NCI-H187 (cell line): ENCODE measurements at places on chromosomes 16 and 17.

- no peak for DNase-seq
These were observed 6.5 kb upstream of the CHD3 start for GRCh38 chr17:7882068-7882467.

DNA sequence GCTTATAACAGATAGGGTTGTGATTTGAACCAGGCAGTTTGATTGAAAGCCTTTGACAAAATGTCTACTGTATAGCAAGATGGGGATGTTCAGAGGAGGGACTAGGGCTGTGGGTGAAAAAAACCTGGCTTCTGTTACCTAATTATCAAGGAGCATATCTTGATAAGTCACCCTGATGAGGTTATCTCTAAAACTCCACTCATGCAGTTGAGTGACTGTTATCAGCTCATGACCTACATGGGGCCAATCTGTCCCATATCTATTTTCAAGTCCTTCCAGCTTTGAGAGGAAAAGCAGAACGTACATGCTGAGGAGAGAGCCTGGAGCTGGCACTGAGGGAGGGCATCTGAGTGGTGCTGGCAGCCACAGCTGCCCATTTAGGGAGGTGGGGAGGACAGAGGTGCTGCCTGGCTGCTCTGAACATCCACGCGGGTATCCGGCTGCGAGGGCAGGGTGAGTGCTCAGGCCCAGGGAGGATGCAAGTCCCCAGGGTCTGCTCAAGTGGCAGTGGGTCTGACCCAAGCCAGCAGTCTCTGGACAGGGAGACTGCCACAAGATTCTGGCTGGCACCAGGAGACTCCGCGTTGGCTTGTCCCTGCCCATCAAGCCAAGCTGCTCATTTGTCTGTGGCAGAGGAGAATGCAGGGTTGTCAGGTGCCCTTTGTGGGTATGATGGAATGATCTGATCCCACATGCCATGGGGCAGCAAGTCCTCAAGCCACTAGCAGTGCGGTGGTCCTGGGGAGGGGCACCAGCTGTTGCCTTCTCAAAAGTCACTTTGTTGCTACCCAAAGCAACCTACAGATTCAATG, 29.2 kb downstream of the ATPAF2 start:
- DNase-seq, result no peak

DNA sequence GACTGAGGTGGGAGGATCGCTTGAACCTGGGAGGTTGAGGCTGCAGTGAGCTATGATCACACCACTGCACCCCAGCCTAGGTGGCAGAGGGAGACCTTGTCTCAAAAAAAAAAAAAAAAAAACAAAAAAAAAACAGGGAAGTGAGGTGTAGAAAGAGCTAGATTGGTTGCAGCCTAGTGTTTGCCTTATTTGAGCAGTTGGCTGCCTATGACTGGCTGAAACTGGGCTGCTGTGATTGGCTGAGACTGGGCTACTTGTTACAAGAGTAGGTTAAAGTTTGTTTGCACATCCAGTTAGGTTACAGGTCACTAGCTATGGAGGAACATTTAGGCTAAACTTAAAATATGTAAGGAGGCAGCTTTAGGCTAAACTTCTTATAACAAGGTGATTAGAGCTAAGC, 5.7 kb downstream of the DHRS7B start:
- DNase-seq, result no peak

DNA sequence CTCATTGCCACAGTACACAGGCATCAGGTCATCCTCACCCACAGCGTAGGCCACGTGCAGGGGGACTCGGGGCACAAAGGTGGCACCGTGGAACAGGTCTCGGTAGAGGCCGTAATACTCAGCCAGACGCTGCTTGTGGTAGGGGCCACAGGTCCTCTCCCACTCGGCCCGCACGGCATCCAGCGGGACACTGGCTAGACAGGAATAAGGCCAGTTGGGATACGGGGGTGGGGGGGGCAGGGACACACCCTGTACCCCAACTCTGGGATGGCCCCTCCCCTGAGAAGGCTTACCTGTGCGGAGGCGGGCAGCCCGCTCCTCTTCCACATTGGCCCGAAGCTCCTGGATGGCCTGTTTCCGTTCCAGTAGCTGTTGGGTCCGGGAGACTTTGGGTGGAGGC, 3.0 kb downstream of the MRPL38 start:
- DNase-seq, result no peak

GRCh38 chr17:11948789-11949188, 48.5 kb downstream of the ZNF18 start:
- DNase-seq, result no peak

GRCh38 chr16:46558018-46558417, 63.2 kb downstream of the SHCBP1 start:
- no peak for DNase-seq

GRCh38 chr17:77359236-77359635, 218.5 kb downstream of the SEC14L1 start:
- DNase-seq, result no peak

- peak; percentile 74 for DNase-seq
These were observed at the start of gene ARL4D for GRCh38 chr17:43398724-43399595. TSS of gene ARL4D (plus strand) at chr17:43398993. CDS start at chr17:43399733, 740 bp downstream.

GRCh38 chr17:82110298-82110697, 12.3 kb upstream of the FASN start:
- DNase-seq, result no peak

GRCh38 chr16:29148867-29149272, 164.0 kb downstream of the LAT start:
- no peak for DNase-seq

GRCh38 chr17:39325528-39326240, 75.7 kb downstream of the FBXL20 start:
- DNase-seq, result no peak

DNA sequence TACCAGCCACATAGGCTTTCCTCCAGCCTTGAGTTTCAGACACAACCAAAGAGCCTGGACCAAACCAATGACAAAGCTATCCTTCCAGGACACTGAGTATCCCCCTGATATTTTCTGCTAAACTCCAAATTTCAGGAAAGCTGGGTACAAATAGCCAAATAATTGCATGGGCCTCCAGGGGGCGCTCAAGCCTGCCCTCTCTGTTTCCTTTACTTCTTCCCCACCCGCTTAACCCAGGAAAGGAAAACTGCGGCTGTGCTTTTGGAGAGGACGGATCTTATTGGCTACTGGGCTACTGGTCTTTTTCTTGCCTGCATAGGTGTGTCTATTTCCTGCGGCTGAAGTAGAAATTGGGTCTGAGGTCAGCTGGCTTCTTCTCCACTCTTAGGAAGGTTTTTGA, 30.1 kb downstream of the GNGT2 start:
- DNase-seq, result no peak

DNA sequence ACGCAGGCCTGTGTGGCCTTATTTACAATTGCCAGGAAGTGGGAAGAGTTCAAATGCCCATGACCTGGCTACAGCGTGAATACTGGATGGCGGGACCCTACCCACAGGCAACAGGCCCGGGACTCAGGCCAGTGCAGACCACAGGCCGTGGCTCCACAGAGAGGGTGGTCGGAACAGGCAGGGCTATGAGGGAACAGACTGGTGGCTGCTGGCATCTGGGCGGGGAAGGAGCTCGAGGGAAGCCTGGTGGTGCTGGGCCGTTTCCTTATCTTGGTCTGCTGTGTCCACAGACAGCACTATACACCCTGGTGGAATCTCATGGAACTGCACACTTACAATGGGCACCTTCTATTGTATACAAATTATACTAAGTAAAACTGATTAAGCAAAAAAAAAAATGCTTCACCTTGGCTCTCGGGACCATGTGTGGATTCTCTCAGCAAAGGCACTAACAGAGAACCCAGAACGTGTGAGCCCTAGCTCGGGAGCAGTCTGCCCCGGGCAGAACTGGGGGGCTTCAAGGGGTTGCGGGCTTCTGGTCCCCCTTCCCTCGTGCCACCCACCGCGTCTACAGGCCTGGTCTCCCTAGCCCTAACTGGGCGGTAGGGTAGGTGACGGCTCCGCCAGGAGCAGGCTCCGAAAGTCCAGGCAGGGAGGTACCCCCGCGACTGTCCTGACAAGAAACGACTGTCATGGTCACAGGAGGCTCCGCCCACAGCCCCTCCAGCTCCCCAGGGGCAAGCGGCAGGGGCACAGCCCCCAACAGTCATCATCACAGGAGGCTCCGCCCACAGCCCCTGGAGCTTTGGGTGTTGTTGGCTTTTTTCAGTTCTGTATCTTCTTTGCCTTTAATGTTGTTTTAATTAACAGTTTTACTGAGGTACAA, 21.8 kb downstream of the CEP131 start:
- DNase-seq, result no peak

GRCh38 chr16:58299757-58300349, 5.0 kb upstream of the PRSS54 start:
- no peak for DNase-seq

DNA sequence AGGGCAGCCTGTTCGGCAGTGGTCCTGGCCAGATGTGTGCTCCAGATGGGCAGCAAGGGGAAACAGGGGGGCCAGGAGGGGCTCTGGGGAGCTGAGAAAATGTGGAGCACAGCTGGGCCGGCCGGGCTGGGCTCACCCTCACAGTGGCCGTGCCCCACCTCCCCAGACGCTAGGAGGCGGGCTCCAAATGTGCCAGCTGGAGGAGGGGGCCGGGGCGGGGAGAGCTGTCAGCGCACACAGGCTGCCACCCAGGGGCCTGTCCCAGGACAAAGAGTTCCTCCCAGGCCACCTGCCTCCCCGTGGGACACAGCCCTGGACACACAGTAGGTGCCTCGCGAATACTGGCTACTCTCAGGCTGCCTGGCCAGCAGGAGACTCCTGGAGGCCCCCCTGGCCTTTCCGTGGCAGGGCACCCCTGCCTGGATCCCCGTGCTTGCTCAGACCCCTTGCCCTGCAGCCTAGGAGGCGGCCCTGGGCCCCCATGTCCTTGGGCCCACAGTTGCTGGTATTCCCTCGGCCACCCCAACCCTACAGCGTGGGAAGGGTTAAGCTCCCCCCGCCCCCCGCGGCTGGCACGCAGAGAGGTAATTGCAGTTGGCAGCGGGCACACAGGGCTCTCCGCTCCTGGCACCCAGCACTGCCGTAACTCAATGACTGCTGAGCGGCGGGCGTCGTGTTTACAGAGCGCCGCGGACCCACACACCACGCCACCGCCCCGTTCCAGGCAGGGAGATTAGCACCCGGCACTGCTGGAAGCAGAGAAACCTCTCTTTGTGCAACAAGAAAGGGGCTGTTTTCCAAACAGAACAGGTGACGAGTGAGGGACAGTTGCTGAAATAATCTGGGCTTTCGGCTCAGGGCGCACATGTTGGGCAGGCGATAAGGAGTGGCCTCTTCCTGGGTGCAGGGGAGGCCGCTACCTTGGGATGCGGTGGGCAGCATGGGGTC, 32.2 kb downstream of the BAHCC1 start:
- no peak for DNase-seq

- no peak for DNase-seq
These were observed 559 bp downstream of the CACNG5 start for GRCh38 chr17:66835476-66835875.

GRCh38 chr17:78769196-78769773, 12.8 kb downstream of the CYTH1 start:
- no peak for DNase-seq

- no peak for DNase-seq
These were observed 24.0 kb upstream of the ALDH3A1 start for GRCh38 chr17:19771971-19772630.

DNA sequence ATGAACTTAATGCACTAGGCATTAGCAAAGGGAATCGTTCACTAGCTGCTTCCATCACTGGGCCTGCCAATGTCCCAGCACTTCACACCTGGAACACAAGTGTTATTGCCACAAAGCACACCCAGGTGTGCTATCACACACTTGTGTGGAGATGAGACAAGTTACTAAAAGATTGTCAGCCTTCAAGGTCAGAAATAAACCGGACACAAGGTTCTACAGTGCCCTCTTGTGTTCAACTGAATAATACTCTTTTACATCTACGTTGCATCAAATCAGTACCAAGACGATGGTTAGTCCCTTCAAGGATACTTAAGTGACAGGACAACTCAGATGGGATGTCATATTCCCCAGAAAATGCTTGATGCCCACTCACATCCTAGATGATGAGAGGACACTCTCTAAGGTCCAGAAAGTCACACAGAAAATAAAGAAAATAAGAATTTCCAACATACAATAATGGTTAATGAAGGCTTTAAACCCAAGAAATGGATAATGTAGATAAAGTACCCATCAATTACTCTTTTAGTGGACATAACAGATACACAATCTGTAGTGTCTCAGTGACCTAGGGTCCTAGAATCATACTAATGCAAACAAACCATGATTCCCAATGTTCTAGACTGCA, 16.4 kb upstream of the GLG1 start:
- DNase-seq, result no peak

- DNase-seq, result no peak
These were observed 21.8 kb upstream of the FOXK2 start for GRCh38 chr17:82497483-82498405.

- peak; percentile 73 for DNase-seq
These were observed 12.0 kb downstream of the TBC1D24 start for GRCh38 chr16:2486645-2487516.

DNA sequence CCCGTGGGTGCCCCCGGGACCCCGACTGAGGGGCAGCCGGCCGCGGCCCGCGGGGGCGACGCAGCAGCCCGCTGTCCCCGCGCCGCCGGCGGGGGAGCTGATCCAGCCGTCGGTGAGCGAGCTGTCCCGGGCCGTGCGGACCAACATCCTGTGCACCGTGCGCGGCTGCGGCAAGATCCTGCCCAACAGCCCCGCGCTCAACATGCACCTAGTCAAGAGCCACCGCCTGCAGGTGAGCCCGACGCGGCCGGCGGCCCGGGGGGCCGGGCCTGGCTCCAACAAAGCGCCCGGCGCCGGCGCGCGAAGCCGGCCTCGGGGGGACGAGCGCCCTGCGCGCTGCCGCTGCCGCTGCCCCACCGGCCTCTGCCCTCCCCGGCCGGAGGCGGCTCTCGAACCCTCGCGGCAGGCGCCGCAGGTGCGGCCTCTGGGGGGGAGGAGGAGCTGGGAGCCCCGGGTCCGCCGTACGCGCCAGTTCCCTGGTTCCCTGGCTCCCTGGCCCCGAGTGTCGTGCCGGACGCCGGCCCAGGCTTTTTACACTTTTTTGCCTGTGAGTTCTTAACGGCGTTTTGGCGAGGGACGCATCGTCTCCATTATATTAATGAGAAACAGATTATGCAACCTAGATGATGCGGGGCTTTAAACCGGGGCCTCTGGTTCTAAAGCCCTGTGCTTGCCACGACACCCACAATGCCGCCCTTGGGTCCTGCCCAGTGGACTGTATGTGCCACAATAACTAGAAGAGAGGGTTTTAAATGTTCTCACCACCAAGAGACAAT, 521 bp downstream of the ATMIN start:
- DNase-seq, result no peak

DNA sequence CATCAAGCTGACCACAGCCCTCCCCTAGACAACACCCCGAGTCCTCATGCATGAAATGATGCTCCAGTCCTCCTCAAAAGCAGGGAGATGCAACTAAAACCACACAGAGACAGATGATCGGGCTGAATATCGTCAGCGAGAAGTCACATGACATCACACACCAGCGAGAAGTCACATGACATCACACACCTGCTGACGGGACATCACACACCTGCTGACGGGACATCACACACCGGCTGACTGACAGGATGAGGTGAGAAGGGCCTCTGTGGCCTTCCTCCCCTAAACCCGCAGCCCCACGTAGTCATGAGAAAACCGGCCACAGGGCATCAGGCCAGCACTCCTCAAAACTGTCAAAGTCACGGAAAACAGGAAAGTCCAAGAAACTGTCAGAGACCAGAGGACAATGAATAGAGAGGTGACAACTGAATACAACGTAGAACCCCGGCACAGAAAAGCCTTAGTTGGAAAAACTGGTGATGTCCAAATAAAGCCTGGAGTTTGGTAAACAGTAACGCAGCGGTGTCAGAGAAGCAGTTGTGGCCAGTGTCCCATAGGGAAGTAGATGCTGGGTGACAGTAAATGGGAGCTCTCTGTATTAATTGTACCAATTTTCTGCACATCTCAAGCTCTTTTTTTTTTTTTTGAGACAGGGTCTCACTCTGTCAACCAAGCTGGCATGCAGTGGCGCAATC, 14.3 kb downstream of the LITAF start:
- no peak for DNase-seq

GRCh38 chr17:51588063-51588462, 327.7 kb downstream of the UTP18 start:
- no peak for DNase-seq
